Foreskin keratinocyte (primary cell): ENCODE measurements at places on chromosomes 6 and 20.
A peak's percentile ranks its signal among the peaks of the same experiment; 100 is the strongest.

- no peak for DNase-seq
These were observed 9.9 kb downstream of the LAMA5 start for GRCh38 chr20:62357187-62357667.

DNA sequence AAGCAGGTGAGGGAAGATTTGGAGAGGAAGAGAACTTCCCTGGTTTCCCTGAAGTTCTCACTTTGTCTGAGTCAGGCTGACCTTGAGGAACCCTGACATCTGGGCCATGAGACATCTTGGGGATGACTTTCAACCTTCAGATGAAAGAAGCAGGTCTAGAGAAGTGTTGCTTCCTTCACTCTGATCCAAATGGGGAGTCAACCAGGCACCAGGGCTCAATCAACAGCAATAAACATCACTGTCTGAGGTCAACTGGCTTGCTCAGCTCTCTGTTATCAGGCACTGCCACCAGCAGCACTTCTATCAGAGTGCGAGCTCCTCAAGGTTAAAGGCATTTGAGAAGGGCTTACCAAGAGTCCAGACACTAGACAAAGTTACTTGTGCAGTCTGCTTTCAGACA lies 6.3 kb downstream of the ACOT8 start:
- DNase-seq = no peak

DNA sequence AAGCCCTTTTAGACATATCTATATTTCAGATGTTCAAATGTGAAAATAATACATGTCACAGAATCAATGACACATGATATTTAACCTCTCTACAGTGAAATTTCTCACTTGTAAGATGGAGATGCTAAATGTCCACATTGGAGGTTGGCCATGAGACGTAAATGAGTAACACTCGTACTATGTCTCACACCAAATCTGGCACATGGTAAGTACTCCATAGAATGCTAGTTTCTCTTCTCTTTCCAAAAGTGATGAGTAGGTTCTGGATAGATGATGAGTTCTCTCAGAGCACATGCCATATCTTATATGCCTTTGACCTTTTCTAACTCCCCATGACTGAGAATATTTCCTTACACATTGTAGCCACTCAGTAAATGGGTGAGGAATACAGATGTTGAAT lies 17.7 kb downstream of the GFOD1 start:
- DNase-seq = no peak

DNA sequence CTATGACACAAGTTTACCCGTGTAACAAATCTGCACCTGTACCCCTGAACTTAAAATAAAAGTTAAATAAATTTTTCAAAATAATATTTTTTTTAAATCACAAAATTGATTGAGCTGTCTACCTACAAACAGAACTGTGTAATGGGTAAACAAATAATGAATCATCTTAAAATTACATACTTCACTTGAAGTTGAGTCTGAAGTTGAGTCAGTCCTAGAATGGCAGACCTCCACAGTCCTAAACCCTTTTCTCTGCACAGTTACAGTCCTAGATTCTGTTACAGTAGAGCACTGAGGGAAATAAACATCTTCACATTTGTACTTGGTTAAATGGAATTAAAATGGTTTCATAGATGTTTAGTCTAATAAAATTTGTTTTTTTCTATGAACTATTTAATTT lies 880.8 kb downstream of the PHF3 start:
- no peak for DNase-seq

- no peak for DNase-seq
These were observed 26.1 kb downstream of the HLA-F start for GRCh38 chr6:29749308-29749662.

- DNase-seq = no peak
These were observed 169.0 kb upstream of the GJE1 start for GRCh38 chr6:141963543-141964295.

DNA sequence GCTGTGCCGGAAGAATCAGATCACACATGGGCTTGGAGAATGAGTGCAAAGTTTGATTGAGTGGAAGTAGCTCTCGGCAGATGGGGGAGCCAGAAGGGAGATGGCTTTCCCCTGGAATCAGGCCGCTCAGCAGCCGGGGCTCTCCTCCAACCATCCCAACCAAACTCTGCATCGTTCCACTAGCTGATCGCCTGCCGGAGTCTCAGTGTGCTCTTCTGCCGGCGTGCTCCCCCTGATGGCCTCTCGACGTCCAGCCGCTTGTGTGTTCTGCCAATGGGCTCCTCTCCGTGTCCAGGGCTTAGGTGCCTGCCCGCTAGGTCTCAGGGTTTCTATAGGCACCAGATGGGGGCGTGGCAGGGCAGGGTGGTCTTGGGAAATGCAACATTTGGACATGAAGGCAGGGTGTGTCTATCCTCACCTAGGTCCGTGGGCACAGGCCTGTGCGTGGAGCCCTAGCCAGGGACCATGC lies 4.9 kb upstream of the BIRC7 start:
- DNase-seq = no peak

DNA sequence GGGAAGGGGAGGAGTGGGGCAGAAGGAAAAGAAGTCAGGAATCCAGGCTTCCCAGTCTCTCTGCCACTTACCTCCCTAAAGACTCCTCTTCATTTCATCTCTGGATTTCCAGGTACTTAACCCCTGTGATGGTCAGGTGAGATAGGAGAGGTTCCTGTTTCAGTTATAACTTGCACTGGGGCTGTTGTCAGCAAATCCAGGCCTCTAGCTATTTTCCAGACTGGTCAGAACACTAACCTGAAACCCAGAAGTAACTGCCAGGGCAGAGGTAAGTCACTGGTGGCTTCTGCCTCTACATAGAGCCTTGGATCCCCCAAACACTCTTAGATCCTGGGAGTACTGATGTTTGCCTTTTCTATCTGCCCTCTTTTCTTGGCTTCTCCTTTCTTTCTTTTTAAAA lies 233.5 kb upstream of the TAB2 start:
- no peak for DNase-seq

GRCh38 chr20:53628076-53628475 lies 34.4 kb upstream of the ZNF217 start:
- no peak for DNase-seq

- no peak for DNase-seq
These were observed 27.8 kb downstream of the TNXB start for GRCh38 chr6:32081168-32081990.

DNA sequence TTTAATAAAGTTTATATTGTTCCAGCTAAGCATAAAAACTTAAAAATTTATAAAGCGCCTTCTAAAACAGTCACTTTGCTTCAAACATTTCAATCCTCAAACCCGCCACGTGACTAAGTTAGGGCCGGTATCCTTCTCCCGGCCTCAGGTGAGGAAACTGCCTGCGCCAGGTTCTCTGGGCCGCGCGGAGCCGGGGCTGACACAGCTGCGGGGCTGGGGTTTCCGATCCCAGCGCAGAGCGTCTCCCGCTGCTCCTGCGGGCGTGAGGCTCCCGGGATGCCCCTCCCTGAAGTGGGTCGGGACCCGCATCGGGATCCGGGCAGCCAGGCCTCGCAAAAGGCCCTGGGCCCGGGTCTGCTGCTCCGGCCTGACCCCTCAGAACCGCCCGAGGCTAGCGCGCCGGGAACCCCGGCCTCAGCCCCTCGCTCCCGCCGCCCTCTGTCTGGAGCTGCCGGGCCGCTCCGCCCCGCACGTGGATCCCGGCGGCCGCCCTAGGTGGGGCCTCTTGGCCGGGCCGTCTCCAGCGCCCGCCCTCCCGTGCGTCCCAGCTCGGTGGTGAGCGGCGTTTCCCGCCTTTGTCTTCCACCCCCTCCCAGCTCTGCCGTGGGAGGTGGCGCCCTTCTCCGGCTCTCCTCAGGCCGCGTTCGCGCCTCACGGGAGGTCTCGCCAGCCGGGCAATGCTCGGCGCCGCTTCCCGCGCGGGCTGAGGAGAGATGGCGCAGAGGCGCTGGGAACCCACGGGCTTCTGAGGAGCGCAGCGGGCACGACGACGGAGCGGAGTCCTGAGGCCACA lies 267.9 kb downstream of the DLL1 start:
- DNase-seq = no peak

GRCh38 chr6:137222381-137222780 lies 3.2 kb upstream of the IFNGR1 start:
- DNase-seq = no peak

DNA sequence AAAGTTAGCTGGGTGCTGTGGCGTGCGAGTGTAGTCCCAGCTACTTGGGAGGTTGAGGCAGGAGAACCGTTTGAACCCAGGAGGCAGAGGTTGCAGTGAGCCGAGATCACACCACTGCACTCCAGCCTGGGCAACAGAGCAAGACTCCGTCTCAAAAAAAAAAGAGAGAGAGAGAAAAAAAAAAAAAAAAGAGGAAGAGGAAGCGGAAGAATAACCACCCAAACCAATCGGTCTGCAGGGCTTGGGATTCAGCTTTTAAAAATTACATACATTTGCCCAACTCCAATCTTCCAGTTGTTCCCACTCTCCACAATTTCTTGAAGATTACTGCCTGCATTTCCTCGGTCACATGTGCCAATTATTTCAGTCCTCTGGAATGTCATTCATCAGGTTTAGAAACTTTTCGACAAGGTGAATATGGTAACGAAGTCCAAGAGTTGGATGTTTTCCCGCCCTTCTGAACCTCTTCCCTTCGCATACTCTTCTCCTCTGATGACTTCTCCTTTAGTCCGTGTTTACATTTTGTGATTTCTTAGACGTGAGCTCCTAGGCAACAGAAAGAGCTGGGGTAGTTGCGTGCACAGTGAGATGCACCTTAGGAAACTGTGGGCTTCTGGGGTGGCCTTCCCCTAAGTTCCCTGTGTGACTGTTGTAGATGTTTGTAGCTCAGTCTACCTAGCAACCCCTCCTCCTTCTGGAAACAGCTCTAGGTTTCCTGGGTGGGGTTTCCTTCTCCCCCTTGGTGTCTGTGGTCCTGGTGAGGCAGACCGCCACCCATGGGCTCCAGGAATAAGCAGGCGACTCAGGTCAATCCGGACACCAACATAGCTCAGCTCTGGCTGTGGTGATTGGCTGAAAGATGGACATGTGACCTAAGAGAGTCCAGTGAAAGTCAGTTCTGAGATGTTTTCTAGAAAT lies 63.0 kb upstream of the NCOA3 start:
- peak; percentile 82 for DNase-seq

DNA sequence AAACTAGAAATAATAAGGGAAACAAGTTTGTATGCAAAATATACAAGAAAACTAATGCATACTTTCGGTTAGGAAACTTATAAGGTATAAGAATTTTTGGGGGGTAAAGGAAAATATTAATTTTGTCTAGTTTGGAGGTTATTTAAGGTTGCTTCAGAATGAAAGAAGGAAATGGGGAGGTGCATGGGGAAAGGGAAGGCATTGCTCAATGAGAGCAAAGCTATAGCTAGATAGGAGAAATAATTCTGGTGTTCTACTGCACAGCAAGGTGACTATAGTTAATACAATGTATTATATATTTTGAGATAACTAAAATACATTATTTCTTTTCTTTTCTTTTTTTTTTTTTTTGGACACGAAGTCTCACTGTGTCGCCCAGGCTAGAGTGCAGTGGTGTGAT lies 5.4 kb upstream of the MYMX start:
- no peak for DNase-seq

- DNase-seq = no peak
These were observed 118.9 kb downstream of the DACT2 start for GRCh38 chr6:168200571-168201134.

DNA sequence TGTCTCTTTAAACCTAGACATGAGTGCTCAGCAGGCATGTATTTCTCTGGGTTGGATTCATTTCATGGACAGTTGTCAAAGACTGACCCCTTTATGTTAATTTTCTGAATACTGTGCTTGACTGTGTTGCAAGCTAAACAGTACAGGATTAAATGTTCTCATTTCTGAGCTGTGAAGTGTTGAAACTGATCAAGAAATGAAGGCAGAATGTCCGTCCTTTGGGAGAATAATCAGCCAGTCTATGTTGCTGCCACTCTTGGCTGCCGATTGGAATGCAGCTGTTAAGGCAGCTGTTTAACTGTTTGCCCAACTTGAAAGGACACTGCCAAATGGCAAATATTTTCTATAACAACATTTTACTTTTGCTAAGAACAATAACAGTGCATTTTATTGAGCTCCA lies 87.3 kb downstream of the CEP57L1 start:
- no peak for DNase-seq

- DNase-seq = no peak
These were observed 28.3 kb downstream of the SAYSD1 start for GRCh38 chr6:39086711-39087110.

DNA sequence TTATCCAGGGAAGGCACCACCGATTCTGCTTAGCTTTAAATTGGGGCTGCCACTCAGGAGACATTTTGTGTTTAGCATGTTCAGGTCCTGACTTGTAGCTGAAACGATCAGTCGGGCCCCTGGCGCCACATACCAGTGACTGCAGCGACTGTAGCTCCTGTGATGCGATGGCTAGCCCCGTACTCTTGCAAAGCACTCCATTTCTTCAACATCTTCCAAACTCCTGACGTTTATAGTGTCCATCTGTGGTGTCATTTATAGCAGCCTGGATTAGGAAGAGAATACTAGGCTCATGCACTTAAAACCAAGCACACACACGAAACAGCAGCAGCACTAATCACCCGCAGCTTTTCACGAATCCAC lies 13.0 kb downstream of the POU3F2 start:
- DNase-seq = no peak

GRCh38 chr6:154830771-154831170 lies 97.6 kb downstream of the SCAF8 start:
- no peak for DNase-seq

DNA sequence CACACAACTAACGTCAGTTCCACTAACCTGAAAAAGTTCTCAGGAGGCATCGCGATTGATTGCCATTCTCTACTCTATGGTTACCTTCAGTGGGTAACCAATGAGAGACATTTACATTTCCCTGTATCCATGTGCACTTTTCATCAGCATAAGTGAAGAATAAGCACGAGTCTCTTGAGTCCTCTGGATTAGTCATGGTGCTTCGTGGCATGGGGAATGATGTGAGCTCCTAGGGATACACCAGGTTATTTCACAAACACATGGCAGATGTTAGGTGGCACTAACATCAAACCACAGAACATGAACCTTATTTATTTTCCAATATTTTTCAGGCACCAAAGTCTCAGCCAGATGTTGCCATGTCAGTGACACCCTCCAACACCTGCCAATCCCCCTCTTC lies 64.0 kb downstream of the FYN start:
- no peak for DNase-seq

- DNase-seq = no peak
These were observed 29.6 kb upstream of the MAP7 start for GRCh38 chr6:136579800-136580199.

- peak; percentile 44 for DNase-seq
These were observed 5.6 kb upstream of the MBOAT1 start for GRCh38 chr6:20217891-20218290.

GRCh38 chr20:12372557-12372956 lies 454.9 kb downstream of the BTBD3 start:
- no peak for DNase-seq

GRCh38 chr6:162068340-162068739 lies 659.2 kb downstream of the PRKN start:
- DNase-seq = no peak

DNA sequence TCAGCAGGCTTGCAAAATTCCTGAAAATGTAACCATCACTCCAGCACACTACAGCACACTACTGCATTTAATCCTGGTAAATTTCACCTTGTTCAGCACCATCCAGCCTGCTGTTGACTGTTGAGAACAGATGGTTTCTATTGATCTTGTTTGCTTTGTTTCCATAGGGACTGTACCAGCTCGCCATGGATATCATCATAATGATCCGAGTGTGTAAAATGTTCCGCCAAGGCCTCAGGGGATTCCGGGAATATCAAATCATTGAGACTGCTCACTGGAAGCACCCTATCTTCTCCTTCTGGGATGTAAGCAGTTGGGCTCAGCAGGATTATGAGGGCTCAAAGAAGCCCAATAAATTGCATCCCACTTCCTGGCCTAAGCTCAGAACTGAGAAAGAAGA lies 4.1 kb downstream of the CNBD2 start:
- no peak for DNase-seq

- no peak for DNase-seq
These were observed 26.8 kb downstream of the ZNF831 start for GRCh38 chr20:59190466-59190865.
